GM12892 (cell line): ENCODE measurements at places on chromosomes 1 and 21.

DNA sequence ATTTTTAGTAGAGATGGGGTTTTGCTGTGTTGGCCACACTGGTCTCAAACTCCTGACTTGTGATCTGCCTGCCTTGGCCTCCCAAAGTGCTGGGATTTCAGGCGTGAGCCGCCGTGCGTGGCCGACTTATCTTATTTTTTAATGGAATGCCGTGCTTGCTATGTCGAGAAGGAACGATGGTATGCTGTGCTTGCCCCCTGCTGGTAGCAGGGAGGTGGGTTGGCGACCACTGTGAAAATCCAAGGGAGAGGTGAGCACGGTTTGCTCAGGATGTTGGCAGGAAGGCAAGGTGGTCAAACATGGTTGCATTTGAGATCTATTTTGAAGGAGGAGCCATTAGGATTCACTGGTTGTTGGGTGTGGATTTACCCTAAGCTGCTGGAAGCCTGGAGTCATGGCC lies 45.8 kb upstream of the RCC2 start:
- no peak for DNase-seq

DNA sequence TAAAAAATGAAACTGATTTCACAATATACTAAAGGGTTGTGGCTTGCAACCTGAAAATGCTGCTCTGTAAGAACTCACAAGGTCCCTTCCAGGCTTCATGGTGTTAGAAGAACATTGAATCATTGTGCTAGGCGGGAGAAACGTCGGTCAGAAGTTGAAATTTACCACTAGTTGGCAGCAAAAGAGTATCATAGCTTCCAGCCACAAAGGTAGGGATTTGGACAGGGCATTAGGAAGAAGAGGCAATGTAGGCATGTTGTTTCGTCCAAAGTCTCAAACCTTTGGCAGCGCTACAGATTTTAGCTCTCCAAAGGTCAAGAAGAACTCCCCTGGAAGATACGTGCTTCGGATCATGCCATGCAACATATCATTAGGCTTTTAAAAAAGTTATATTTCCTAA lies 62.5 kb upstream of the ZP4 start:
- no peak for DNase-seq

DNA sequence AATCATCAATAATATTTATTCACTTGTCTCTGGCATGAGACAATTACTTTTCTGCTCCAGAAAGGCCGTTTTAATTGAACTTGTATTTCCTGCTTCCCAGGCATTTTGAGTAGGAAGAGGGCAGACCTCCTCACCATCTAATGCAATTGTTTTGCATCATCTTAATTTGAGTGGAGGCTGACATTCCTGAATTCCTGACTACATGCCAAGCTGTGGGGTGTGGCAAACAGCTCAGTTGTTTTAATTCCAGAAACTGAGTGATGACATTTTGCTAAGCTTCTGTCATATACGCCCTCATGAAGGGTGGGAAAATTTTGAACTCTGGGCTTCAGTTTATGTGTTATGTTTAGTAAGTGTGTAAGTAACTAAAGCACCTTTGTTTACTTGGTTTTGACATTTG lies 125.4 kb upstream of the USP25 start:
- no peak for DNase-seq

DNA sequence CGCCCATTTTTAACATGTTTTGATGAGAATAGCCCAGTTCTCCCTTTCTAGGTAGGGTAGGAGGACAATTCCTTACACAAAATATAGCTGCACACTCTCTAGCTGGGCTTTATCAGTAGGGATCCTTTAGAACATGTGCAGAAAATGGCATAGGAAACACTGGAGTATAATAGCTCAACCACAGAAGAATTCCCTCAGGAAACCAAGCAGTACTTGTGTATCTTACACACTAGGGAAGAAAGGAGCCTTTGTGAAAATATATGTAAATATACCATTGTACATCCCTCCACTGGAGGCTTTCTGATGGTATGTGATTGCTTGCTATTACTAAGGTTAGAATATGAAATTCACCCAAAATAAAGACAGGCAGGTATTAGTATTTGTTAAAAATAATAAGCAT lies 153.5 kb downstream of the LRRC40 start:
- DNase-seq, result no peak

DNA sequence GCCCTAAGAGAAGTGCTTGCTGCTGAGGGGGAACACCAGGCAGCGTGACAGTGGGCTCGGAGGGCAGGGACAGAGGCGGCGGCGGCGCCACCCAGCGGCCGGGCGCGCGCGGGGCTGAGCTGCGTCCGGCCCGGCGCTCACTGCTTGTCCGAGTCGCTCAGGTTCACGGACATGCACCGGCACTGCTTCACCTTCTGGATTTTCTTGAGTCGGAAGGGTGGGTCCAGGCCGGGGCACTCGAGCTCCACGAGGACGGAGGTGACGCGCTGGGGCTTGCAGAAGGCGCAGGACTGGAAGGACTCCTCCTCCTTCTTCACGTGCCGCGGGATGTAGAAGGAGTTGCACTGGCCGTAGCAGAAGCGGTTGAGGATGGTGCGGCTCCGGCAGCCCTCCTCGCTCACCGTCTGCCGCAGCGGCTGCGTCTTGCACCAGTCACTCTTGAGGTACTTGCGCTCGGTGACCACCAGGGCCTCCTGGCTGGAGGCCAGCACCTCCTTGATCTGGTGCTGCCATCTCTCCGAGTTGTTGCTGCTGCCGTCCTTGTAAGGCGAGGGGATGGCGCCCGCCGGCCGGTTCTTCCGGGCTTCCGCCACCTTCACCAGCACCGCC lies 119.0 kb downstream of the GREM2 start:
- no peak for DNase-seq

DNA sequence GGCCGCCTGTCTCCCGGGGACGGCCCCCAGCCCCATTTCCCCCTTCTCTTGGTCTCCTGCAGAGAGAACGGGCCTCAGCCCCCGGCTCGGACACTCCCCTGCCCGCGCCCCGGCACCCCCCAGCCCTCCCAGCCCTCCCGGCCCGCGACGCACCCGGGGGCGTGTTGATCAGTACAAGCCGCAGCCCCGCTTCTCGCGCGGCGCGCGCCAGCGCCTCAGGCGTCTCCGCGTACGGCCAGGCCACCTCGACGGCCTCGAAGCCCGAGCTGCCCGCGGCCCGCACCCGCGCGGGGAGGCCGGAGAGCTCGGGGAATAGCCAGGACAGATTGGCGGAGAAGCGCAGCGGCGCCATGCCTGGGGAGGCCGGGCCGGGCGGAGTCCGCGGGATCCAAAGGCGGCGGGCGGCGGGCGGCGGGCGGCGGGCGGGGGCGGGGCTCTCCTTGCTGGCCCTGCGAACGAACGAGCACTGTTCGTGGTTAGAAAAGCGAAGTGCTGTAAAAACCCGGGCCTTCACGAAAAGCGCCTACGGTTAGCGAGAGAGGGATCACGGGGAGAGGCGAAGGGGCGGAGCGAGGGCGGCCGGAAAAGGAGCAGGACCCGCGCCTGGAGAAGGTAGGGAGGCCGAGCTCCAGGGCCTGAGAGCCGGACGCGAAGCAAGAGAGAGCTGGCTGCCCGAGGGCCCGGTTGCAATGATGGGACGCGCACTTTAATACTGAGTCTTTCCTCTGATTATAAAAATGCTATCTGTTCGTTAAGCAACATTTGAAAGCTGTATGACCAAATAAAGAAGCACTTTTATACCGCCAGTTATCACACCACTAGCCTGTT lies at the start of gene HYI:
HYI (minus strand) TSS at position 490 of the 828 bp plus-strand sequence; CDS start at position 352, 138 bp downstream.
- DNase-seq, result peak; percentile 58

GRCh38 chr1:151993734-151994496 lies at the start of gene S100A10:
Gene S100A10 (minus strand): TSS chr1:151993859. CDS start chr1:151986230, 7,629 bp downstream.
- no peak for DNase-seq

DNA sequence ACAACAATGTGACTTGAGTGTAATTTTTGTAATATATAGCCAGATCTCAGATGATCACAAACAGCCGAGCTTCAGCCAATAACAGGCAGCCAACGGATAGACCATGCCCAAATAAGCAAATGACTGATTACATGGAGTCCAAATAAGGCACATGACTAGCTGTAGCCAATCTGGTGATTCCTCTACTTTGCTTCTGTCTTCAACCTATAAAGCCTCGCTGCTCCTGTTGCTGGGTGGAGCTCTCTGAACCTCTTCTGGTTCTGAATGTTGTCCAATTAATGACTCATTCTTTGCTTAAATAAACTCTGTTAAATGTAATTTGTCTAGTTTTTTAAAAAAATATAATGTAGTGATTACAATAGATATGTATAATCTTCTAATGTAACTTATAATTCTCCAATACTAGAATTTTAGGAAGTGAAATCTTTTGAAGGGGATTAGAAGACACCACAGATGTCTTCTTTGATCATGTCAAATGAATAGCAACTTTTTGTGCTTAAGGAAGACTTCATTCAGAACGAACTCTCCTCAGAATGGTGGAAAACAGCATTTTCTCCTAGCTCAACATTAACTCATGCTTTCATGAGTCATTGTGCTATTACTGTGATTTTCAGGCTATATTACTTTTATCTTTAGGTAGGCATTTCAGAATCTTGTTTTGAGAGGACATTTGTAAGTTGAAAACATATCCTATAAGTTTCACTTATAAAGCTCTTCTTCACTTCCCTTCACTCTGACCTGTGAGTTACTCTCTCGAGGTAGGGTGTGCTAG lies 857.8 kb upstream of the B3GALT2 start:
- no peak for DNase-seq

GRCh38 chr1:73144311-73144710 lies 862.0 kb upstream of the NEGR1 start:
- no peak for DNase-seq

- DNase-seq, result no peak
Measured at GRCh38 chr21:17388226-17388625, 124.6 kb upstream of the CXADR start.

DNA sequence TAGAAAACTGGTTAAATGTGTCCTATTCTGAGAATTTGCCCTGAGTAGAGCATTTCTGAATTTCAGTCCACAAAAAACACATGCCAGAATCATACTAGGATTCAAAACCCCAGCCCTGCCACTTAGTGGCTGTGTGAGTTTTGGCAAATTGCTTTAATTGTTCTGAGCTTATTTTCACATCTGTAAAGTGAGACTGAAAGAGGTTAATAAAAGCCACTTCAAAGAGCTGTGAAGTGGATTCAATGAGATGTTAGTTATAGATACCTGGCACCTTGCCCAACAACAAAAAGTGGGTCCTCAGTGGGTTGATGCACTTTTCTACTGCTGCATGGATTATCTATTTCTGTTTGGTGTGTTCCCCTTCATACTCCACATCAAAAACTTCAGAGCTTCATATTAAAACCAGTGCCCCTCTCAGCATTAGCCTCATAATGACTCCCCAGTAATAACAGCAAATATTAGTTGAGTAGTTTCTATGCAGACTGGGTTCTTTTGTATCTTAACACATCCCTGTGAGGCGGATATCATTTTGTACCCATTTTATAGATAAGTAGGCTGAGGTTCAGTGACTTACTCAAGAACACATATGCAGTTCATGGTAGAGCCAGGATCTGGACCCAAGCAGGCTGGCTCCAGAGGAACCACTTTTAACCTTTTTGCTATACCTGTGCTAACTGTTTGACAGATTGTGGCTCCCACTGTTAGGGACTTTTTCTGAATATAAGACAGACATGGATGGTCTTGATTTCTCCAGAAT lies 14.2 kb upstream of the ADORA3 start:
- no peak for DNase-seq
